Endothelial cell of umbilical vein (primary cell): ENCODE measurements at places on chromosomes 11 and 22. TPM values are rescaled to one million over a fixed set of nuclear protein-coding genes. Genes with fewer than 3 reads are reported as not detected.

Gene MYOD1
- not detected in 2 replicates for total RNA-seq

Gene MYBPC3
- not detected in 2 replicates for total RNA-seq

Gene PATE4
- total RNA-seq = not detected in 2 replicates

Gene NEFH
- 0.09 and 1.5 TPM in 2 replicates for total RNA-seq

Gene OR51E2
- not detected in 2 replicates for total RNA-seq

Gene USP2
- 1.1 and 1.2 TPM in 2 replicates for total RNA-seq

Gene SLC16A8
- not detected in 2 replicates for total RNA-seq

Gene TMEM179B
- 27.6 and 27.8 TPM in 2 replicates for total RNA-seq

Gene GGTLC2
- not detected in 2 replicates for total RNA-seq

Gene HIRA
- 27.7 and 30.9 TPM in 2 replicates for total RNA-seq

- peak; percentile 26 for DNase-seq
These were observed 38.0 kb downstream of the ETS1 start for GRCh38 chr11:128549256-128549944.

GRCh38 chr11:117410238-117410637 lies 82.6 kb downstream of the CEP164 start:
- DNase-seq = no peak

DNA sequence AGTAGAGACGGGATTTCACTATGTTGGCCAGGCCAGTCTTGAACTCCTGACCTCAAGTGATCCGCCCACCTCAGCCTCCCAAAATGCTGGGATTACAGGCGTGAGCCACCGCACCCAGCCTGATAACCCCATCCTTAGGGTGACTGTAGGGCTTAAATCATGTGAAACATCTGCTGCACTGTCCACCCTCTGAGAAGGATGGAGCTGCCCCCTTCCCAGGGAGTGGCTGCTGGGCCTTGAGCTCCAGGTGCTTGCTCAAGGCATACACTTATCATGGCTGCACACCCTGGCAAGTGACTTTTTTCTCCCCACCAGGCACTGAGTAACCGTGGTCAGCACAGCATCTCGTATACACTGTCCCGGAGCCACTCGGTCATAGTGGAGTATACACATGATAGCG lies 5.3 kb downstream of the PELI3 start:
- DNase-seq = no peak

- DNase-seq = peak; percentile 21
These were observed 1.3 kb downstream of the PARVB start for GRCh38 chr22:44025171-44026065.

DNA sequence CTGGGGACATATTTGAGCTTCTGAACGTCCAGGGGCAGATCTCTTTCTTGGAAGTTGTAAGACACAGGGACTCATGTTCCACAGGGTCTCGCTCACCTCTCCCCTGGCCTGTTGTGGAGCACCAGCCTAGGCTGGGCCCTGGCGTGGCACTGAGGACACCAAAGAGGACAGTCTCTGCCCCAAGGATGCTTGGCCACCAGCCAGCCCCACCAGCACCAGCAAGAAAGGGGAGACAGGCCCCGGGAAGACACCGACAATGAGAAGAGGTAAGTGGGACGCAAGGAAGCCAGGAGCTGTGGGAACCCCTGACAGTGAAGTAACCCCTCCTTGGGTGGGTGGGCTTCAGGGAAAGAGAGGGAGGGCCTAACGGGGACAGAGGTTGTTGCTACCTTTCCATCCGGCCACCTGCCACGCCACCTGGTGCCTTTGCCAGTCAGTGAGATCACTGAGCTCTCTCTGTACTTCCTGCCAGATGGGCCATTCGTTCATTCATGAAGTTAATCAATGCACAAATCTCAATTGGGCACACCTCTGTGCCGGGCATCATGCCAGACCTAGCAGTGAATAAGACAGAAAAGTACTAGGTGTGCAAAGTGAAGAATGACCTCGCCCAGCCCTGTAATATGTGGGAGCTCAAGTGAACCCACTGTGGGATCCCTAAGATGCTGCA lies 11.1 kb downstream of the APOL5 start:
- no peak for DNase-seq

- DNase-seq = no peak
These were observed 1053.8 kb downstream of the LRRC4C start for GRCh38 chr11:40405614-40406013.

- DNase-seq = no peak
These were observed 69.7 kb downstream of the MYO7A start for GRCh38 chr11:77197626-77198320.

DNA sequence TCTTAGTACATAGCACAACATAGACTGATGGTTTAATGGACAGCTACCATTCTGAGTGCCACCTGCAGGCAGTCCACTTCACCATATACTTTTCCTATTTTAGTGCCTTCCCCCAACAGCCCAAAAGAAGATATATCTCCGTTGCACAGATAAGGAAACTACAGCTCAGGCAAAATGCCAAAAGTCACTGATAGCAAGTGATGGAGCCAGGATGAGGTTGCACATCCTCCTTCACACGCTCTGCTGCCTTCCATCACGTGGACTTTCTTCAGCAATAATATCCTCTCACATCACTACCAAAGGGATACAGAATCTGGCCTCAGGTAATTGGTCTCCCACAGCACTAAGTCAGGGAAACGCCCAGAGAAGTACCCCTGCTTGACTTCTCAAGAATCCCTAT lies 7.5 kb downstream of the TCF20 start:
- no peak for DNase-seq

- DNase-seq = no peak
These were observed 21.1 kb downstream of the EIF3L start for GRCh38 chr22:37870273-37870672.

DNA sequence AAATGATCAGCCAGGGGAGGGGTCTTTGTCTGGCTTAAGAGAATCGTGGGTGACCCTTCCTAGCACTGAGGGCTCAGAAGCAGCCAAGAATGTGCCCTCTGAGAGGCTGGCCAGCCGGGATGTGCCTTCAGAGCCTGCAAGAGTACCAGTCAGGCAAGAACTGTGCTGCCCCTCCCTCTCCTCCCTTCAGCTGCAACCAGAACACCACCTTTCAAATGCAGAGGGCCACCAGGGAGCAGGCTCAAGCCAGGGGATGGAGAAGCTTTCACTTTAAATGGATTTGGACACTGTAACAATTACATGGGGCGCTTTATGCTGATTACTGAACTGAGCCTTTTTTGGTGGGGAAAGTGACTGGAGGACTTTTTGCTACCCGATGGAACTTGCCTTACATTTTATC lies 44.9 kb upstream of the TENM4 start:
- no peak for DNase-seq

GRCh38 chr11:72577271-72577721 lies 96.9 kb downstream of the PDE2A start:
- no peak for DNase-seq
